ENCODE measurements at places on chromosomes 7 and 10. TPM values are rescaled to one million over a fixed set of nuclear protein-coding genes. Genes with fewer than 3 reads are reported as not detected.

SLC26A3 gene
- total RNA-seq: 4,526 TPM

AMPH gene
- total RNA-seq: 2.2 TPM

CCDC7 gene
- total RNA-seq: 4.8 TPM

GRCh38 chr10:26730552-26730951, 33.1 kb downstream of the PDSS1 start:
- no peak for DNase-seq

DNA sequence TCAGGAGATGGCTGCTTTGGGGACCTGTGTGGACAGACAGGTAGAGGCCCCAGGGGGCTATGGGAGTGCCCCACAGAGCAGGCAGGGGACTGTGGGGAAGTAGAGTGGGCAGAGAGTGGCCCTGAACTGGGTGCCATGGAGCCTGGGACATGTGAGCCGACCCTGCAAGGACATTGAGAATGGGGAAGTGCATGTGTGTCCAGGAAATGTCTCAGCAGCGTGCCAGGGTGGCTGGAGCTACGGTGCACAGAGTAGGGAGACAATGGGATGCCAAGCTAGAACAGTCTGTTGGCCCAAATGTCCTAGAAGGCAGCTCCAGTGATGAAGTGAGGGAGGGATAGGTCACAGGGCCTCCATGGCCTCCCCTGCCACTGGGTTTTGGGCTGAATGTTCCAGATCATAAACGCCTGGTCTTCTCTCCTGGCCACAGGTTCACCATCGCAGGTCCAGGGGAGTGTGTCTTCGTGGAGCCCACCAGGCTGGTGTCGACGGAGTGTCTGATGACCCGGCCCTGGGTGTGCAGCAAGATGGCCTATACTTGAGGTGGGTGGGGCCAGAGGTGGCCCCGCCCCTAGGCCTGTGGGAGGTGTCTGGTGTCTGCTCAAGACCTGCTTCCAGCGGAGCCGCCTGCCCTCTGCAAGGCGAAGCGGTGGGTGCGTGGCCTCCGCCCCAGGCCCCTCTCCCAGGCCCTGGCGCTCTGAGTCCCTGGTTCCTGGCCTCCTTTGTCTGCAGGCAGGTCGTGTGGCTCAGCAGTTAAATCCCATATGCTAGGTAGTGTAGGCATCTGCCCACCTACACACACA, 20.5 kb downstream of the CLEC2L start:
- DNase-seq: no peak

DNA sequence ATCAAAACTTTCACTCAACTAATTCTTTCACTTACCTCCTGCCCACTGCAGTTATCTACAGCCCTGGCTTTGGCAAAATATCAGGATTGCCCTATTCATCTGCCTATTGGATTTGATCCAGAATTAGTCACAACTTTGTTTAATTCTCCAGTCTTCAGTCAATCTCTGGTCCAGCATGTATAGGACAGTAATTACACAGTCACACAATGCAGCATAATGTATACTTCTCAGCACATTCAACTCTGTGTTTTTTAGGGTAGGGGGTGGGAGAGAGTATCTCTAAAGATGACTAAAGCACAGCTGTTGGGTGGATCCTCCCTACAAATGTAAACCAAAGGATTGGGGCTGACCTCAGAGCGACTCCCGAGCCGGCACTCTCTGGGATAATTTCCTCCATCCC, 17.7 kb upstream of the NRP1 start:
- DNase-seq: no peak

- DNase-seq: no peak
Observed at GRCh38 chr10:88994019-88994418, 3.4 kb downstream of the FAS start.

GRCh38 chr10:75935650-75936400, 504.4 kb downstream of the LRMDA start:
- DNase-seq: no peak

GRCh38 chr7:159212226-159212625, 67.6 kb upstream of the VIPR2 start:
- no peak for DNase-seq

DNA sequence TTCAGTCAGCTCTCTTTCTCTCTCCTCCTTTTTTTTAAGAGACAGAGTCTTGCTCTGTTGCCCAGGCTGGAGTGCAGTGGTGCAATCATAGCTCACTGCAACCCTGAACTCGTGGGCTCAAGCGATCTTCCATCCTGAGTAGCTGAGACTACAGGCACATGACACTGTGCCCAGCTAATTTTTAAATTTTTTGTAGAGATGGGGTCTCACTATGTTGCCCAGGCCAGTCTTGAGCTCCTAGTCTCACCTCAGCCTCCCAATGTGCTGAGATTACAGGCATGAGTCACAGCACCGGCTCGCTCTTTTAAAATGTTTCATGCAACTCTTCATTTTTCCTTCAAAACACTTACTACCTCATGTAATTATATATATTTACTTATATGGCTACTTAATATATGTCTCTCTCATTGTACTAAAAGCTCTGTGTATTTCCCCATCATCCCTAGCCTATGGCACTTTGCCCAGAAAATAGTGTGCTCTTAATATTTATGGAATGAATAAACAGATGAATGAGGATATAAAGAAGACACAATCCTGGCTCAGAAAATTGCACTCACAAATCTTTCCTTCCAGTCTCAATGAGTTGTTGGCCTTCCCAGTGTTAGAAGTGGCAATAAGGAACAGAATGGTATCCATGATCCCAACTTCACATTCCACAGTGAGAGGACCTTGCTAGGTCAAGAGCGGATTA, 33.9 kb downstream of the EBLN1 start:
- no peak for DNase-seq

- peak; percentile 97 for DNase-seq
Observed at GRCh38 chr10:110918269-110918642, 724 bp downstream of the BBIP1 start.

DNA sequence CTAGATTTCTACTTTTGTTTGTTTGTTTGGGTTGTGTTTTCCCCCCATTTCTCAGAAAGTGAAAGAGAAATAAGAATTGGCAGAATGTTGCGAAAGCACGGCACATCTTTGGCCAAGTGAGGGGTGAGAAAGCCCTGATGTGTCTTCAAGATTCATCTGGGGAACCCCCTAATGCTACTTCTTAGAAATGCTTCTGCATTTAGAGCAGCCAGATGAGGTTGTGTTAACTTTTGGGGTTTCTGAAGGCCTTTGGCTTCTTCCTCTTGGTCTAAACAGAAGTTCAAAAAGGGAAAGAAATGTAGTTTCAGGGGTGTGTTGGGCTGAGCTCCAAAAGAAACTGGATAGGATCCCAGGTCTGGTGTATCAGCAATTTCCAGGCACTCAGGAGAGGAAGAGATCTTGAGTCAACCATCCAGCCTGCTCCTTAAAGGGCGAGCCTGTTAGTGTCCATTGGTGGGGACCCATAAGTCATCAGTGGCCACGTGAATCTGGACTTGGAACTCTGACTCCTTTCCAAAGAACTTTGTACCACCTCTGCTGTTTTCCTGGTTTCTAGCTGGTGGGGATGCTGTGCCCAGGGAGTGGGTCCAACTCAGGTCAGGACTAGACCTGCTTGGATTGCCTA, 6.5 kb downstream of the DUSP5 start:
- DNase-seq: peak; percentile 55

DNA sequence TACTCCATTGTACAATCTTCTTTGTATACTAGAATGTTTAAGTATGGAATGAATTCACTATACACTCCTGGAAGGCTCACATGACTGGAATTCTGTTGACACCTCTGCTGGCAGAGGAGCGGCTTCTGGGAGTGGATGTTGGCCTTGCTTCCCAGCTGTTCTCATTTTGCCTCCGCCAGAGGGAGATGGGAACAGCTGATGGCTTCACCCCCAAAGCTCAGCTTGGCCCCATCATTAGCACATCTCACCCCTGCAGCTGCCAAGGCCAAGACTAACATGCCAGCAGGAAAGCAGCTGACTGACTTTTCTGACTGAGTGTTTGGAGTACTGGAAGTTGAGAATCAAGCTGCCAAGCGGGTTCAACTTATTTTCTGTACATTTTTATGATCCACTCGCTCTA, 15.1 kb downstream of the ADAM12 start:
- DNase-seq: peak; percentile 17

GRCh38 chr7:96521068-96521894, 188.4 kb downstream of the SEM1 start:
- DNase-seq: no peak

GRCh38 chr7:2553831-2554581, 1.3 kb downstream of the BRAT1 start:
- DNase-seq: no peak

DNA sequence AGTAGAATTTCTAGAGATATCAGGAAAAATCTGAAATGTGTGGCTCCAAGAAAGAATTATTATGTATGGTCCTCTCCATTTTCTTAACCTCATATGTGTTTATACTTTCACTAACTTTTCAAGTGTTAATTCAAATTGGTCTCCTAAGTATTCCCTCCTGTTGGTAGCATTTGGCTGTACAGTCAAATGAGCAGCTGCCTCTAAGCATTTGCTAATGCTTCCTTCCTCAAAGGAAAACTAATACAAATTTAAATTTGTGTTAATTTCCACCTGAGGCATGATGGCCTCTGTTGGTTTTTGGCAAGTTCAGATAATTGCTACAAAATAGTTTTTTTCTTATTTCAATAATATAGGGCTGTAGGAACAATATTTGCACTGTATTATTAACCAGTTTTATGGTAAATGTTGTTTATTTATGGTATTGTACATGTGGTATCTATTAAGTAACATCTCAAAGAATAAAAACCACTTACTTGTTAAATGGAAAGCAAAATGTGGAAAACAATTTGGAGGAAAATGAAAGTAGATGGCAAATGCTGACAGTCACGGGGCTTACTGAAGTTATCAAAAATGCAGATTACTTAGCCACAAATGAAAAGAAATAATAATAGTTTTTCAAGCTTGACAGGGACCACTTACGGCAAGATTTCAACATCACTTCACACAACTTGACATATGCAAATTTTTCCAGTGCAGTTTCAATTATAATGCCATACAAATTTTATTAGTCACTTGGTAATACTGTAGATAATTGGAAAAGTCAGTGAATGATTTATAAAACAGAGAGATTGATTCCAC, 299.3 kb upstream of the MEOX2 start:
- DNase-seq: no peak

GRCh38 chr7:27064159-27064558, 31.6 kb downstream of the HOXA1 start:
- no peak for DNase-seq

Data from transverse colon (tissue), 4 donors.